GOT3 (cell line): ENCODE measurements at places on chromosomes 3 and 15.

DNA sequence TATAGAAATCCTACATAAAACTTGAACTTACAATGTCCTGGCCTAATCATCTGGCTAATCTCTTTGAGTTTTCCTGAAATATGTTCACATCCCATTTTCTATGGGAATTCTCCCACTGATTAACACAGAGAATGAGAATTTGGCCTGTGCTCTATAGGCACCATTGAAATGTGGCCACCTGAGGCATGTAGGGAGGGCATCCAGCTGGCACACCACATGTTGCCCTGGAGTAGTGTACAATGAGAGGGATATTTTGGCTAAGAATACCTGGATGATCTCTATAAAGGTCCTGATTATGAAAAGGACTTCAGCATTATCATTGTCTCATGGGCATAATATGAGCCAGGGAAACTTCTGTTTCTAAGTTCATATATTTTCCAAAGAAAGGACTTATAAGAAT, 324.0 kb downstream of the ZBTB20 start:
- no peak for DNase-seq

DNA sequence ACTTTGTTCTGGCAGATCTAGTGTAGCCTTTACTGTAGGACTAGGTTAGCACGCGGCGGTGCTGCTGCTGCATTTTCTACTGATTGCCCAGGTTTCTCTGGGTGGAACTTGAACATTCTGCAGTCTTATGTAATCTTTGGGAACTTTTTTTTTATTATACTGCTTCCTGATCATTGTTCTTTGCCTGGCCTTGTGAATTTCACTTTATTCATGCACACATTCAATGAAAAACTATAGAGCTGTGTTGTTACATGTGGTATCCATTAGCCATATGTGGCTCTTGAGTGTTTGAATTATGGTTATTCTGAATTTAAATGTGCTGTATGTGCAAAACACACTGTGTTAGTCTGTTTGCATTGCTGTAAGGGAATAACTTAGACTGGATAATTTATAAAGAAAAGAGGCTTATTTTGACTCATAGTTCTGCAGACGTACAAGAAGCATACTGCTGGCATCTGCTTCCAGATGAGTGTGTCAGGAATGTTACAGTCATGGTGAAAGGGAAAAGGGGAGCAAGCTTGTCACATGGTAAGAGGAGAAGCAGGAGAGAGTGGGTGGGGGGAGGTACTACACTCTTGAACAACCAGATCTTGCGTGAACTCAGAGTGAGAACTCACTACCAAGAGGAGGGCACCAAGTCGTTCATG, 26.5 kb downstream of the MEF2A start:
- DNase-seq: no peak

- no peak for DNase-seq
Measured at GRCh38 chr3:36864180-36865053, 80.4 kb downstream of the TRANK1 start.

- DNase-seq: no peak
Measured at GRCh38 chr3:156642750-156643728, 31.4 kb upstream of the TIPARP start.

- DNase-seq: no peak
Measured at GRCh38 chr3:138032567-138032966, 22.6 kb downstream of the CLDN18 start.

- no peak for DNase-seq
Measured at GRCh38 chr15:31352911-31353811, 26.5 kb downstream of the KLF13 start.

GRCh38 chr3:16509721-16510619, 3.5 kb downstream of the RFTN1 start:
- DNase-seq: no peak
